Muscle of arm (tissue), 14 donors: ENCODE measurements at places on chromosomes 6 and 20. TPM values are rescaled to one million over a fixed set of nuclear protein-coding genes. Genes with fewer than 3 reads are reported as not detected.

Gene BPI
- polyA plus RNA-seq: 0.45 TPM

Gene EFCAB8
- polyA plus RNA-seq: 0.05 TPM

Gene KCNQ2
- 2.7 TPM for polyA plus RNA-seq

Gene PREP
- 38.1 TPM for polyA plus RNA-seq

Gene MBOAT1
- polyA plus RNA-seq: 3.2 TPM

Gene CST4
- polyA plus RNA-seq: not detected

Gene CDH4
- polyA plus RNA-seq: 0.79 TPM

Gene NCOA7
- 9.3 TPM for polyA plus RNA-seq

Gene CTCFL
- polyA plus RNA-seq: 0.31 TPM

Gene C6orf58
- not detected for polyA plus RNA-seq

Gene MAP3K7
- 43.6 TPM for polyA plus RNA-seq

Gene EYS
- 0.80 TPM for polyA plus RNA-seq

Gene JPH2
- 71.9 TPM for polyA plus RNA-seq

Gene SIRPD
- polyA plus RNA-seq: not detected

Gene EDN3
- 31.3 TPM for polyA plus RNA-seq

Gene SLC22A7
- 0.55 TPM for polyA plus RNA-seq

Gene HDGFL1
- not detected for polyA plus RNA-seq

Gene MAP3K5
- 2.0 TPM for polyA plus RNA-seq

Gene KIFC1
- 16.6 TPM for polyA plus RNA-seq

Gene SOBP
- 17.4 TPM for polyA plus RNA-seq

Gene MYBL2
- polyA plus RNA-seq: 20.6 TPM

Gene FILIP1
- polyA plus RNA-seq: 62.2 TPM

Gene PPP1R3D
- polyA plus RNA-seq: 3.8 TPM

Gene MTFR2
- 2.3 TPM for polyA plus RNA-seq
